Natural killer cell (primary cell): ENCODE measurements at places on chromosomes 6 and 20. TPM values are rescaled to one million over a fixed set of nuclear protein-coding genes. Genes with fewer than 3 reads are reported as not detected.

- H3K27me3 ChIP-seq = no peaks in the 10 kb centered on the region
- no peak for DNase-seq
- H3K27ac ChIP-seq = no peak overlapping the region
- H3K4me3 ChIP-seq = no peak overlapping the region
- H3K4me1 ChIP-seq = peaks cover 20% of the 10 kb centered on the region
These were observed 138.7 kb upstream of the MYLIP start for GRCh38 chr6:15990179-15990578.

DNA sequence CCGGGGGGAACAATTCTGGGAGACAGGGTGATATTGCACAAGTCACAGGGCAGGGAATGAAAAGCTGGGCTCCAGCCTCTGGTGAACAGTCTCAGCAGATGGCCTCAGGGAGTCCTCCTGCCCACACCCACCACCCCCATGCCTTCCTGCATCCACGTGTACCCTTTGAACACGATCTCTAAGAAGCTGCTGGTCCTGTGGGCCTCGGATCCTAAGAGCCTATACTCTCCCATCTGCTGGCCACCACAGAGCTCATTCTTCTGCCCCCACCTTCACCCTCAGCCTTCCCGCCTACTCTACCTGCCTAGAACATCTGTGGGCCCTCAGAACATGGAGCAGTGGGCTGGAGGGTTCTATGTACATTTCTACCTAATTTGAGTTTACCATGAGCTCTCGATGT is 60.3 kb downstream of the TRERF1 start:
- no peaks in the 10 kb centered on the region for H3K27me3 ChIP-seq
- no peaks in the 10 kb centered on the region for H3K36me3 ChIP-seq
- no peak for DNase-seq

- H3K27me3 ChIP-seq = no peaks in the 10 kb centered on the region
- H3K4me3 ChIP-seq = no peak overlapping the region
- peak overlapping the region; percentile 19 for H3K27ac ChIP-seq
- H3K36me3 ChIP-seq = no peaks in the 10 kb centered on the region
These were observed 18.5 kb downstream of the PLCB1 start for GRCh38 chr20:8150591-8150990.

Gene TMEM244
- total RNA-seq = not detected
